ENCODE measurements at places on chromosomes 13 and 19. TPM values are rescaled to one million over a fixed set of nuclear protein-coding genes. Genes with fewer than 3 reads are reported as not detected.

Gene GPR12
- polyA plus RNA-seq: not detected

DNA sequence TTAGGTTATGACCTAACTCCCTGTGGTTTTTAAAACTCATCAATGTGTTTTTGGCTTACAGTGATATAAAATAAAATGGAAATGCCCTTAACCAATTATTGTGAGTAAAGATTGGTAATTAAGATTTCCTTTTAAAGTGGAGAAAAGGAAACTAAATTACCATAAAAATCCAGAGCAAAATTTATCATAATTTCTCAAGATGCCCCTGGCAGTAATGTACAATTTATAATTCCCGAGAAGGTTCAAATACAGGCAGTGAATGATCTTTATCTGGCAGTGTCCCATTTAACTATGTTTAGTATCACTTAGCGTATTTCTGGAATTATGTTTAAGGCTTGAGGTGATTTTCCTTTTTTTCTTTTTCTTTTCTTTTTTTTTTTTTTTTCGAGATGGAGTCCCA, 61.5 kb downstream of the ESD start:
- no peak overlapping the region for H3K27ac ChIP-seq
- no peaks in the 10 kb centered on the region for H3K4me1 ChIP-seq
- no peaks in the 10 kb centered on the region for H3K27me3 ChIP-seq
- no peak overlapping the region for H3K4me3 ChIP-seq
- no peak for DNase-seq
- peaks cover 28% of the 10 kb centered on the region for H3K36me3 ChIP-seq

Gene C3
- polyA plus RNA-seq: 0.78 TPM

DNA sequence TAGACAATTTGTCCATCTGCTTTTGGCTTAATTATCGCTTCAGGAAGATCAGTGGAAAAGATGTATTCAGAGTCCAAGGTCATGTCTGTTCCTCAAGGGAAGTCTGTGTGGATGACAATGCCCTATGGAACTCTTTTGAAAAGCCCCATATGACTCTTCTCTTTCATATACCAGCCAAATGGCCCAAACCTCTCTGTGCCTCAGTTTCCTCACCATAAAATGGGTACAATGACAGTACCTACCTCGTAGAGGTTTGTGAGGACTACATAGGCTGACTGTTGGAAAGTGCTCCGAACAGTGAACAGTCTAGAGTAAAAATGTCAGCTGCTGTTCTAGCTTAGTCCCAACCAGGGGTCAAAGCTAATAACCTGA, 104.6 kb downstream of the COL4A2 start:
- H3K27me3 ChIP-seq: peaks cover 3% of the 10 kb centered on the region
- DNase-seq: no peak
- H3K36me3 ChIP-seq: no peaks in the 10 kb centered on the region
- H3K4me1 ChIP-seq: no peaks in the 10 kb centered on the region

GRCh38 chr19:4701557-4701956, 22.1 kb downstream of the DPP9 start:
- peaks cover 24% of the 10 kb centered on the region for H3K36me3 ChIP-seq
- no peaks in the 10 kb centered on the region for H3K4me1 ChIP-seq
- no peak overlapping the region for H3K4me3 ChIP-seq
- H3K27me3 ChIP-seq: no peaks in the 10 kb centered on the region
- no peak overlapping the region for H3K27ac ChIP-seq

GRCh38 chr19:16030964-16031871, 45.1 kb upstream of the TPM4 start:
- H3K4me1 ChIP-seq: no peaks in the 10 kb centered on the region
- no peak overlapping the region for H3K27ac ChIP-seq
- H3K36me3 ChIP-seq: no peaks in the 10 kb centered on the region
- H3K4me3 ChIP-seq: no peak overlapping the region
- no peak for DNase-seq
- H3K27me3 ChIP-seq: no peaks in the 10 kb centered on the region

DNA sequence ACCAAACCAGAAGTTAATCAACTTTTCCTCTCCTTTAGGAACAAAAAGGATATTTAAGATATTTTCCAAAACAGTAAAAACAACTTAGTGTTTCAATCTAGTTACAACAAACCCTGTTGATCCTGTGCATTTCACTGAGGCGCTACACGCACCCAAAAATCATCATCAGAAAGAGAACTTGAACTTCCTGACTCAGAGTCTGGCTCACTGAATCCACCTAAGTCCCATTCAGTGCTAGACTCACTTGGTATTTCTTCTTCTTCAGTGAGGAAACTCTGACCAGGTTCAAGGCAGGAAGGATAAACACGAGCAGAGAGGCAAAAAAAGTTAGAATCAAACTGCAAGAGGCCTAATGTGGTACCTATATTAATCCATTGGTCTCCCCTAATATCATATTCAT, 2.2 kb downstream of the KBTBD6 start:
- H3K4me3 ChIP-seq: peak overlapping the region; percentile 97
- no peak overlapping the region for H3K27ac ChIP-seq
- H3K36me3 ChIP-seq: peaks cover 10% of the 10 kb centered on the region
- peaks cover 53% of the 10 kb centered on the region for H3K4me1 ChIP-seq
- no peaks in the 10 kb centered on the region for H3K27me3 ChIP-seq
- DNase-seq: no peak

Gene NLRP7
- 2.0 TPM for polyA plus RNA-seq

DNA sequence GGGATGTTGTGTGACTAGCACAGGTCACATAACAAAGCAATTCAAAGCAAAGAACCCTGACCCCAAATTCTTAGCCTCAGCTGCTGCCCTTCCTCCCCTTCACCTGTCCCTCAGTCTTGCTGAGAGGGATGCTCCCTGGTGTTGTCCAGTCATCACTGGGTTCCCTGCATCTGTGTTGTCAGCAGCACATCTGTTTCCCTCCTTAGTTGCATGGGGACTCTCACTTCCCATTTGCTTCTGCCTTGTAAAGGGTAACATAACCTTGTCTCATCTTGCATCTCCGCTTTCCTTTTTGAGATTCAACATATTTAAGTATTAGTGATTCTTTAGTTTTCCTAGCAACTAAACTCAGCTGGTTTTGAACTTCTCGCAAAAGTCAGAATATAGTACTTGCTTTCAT, 54.0 kb downstream of the SPATA13 start:
- no peaks in the 10 kb centered on the region for H3K36me3 ChIP-seq
- peaks cover 6% of the 10 kb centered on the region for H3K27me3 ChIP-seq
- H3K4me3 ChIP-seq: no peak overlapping the region
- H3K4me1 ChIP-seq: peaks cover 24% of the 10 kb centered on the region
- no peak overlapping the region for H3K27ac ChIP-seq
- DNase-seq: no peak

DNA sequence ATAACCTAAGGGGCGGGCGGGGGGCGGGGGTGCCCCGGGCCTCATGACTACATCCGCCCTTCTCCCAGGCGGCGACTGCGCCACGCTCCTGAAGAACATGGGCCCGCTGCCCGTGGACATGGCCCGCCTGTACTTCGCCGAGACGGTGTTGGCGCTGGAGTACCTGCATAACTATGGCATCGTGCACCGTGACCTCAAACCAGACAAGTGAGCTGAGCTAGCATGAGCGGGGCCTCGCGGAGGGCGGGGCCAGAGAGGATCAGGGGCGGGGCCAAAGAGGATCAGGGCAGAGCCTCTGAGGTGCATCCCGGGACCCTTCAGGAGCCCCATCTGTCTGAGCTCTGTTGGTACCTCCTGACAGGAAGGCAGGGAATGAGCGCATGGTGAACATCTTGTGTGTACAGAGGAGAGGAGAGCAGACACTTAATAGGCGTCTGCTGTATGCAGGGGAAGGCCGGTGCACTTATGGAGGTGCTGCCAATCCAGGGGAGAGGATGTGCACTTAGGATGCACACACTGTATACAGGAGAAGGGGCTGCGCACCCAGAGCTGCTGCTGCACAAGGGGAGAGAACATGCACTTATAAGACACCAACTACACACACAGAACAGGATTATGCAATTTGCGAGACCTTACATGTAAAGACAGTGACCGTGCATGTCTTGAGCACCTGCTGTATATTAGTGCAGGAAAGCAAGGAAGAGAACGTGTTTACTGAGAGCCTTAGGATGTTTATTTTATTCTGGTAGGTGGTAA, 20.9 kb upstream of the PIK3R2 start:
- no peak overlapping the region for H3K27ac ChIP-seq
- no peak overlapping the region for H3K4me3 ChIP-seq
- H3K36me3 ChIP-seq: peaks cover 13% of the 10 kb centered on the region
- DNase-seq: no peak

DNA sequence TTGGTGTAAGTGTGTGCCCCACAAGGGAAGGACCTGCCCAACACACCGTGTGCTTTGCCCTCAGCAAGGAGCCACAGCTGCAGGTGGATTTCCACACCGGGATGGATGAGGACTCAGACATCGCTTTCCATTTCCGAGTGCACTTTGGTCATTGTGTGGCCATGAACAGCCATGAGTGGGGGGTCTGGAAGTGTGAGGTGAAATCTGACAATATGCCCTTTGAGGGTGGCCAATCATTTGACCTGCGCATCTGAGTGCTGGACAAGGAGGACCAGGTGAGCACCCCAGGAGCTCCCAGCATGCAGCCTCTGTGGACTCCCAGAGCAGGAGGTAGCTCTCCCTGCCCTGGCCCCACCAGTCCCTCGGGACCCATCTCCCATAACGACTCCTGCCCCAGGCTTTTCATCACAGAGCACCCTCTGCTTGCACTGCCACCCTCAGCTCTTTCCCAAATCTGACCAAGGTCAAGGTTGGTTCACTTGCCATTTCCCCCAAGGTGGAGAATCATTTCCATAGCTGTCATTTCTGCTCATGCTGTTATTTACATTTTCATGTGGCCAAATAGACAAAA, 13.2 kb upstream of the EID2 start:
- no peak overlapping the region for H3K4me3 ChIP-seq
- H3K27me3 ChIP-seq: no peaks in the 10 kb centered on the region
- H3K4me1 ChIP-seq: peaks cover 8% of the 10 kb centered on the region
- no peak for DNase-seq
- H3K36me3 ChIP-seq: no peaks in the 10 kb centered on the region

- no peak for DNase-seq
- H3K4me3 ChIP-seq: no peak overlapping the region
- H3K36me3 ChIP-seq: no peaks in the 10 kb centered on the region
- H3K4me1 ChIP-seq: no peaks in the 10 kb centered on the region
Measured at GRCh38 chr13:53782488-53782961, 753.9 kb downstream of the OLFM4 start.

DNA sequence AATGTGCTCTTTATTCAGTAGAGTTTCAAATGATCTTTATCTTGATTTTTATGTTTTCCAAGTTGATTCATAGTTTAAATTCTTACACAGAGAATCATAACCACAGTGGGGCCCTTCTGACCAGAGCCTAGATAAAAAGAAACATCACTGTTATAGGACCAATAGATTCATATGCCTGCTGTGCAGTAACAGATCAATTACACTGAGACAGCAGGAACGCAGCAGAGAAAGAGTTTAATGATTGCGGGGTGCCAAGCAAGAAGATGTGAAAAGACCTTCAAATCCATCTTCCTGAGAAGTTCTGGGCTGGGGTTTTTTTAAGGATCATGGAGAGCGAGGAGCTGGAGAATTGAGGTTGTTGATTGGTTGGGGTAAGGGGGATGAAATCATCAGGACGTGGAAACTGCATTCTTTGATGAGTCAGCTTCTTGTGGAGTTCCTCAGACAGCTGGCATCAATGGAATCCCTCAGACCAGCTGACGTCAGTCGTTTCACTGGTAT, 346.6 kb downstream of the TBC1D4 start:
- peaks cover 10% of the 10 kb centered on the region for H3K36me3 ChIP-seq
- peaks cover 8% of the 10 kb centered on the region for H3K27me3 ChIP-seq
- H3K4me3 ChIP-seq: no peak overlapping the region
- no peaks in the 10 kb centered on the region for H3K4me1 ChIP-seq
- no peak overlapping the region for H3K27ac ChIP-seq
- DNase-seq: no peak

GRCh38 chr13:48586591-48587103, 53.8 kb upstream of the RCBTB2 start:
- H3K4me3 ChIP-seq: peak overlapping the region; percentile 46
- H3K4me1 ChIP-seq: peaks cover 19% of the 10 kb centered on the region
- H3K27me3 ChIP-seq: peaks cover 5% of the 10 kb centered on the region
- H3K36me3 ChIP-seq: no peaks in the 10 kb centered on the region

- DNase-seq: no peak
- no peak overlapping the region for H3K27ac ChIP-seq
- H3K4me3 ChIP-seq: no peak overlapping the region
- H3K4me1 ChIP-seq: peaks cover 85% of the 10 kb centered on the region
Measured at GRCh38 chr13:73913751-73914518, 220.3 kb downstream of the KLF12 start.

DNA sequence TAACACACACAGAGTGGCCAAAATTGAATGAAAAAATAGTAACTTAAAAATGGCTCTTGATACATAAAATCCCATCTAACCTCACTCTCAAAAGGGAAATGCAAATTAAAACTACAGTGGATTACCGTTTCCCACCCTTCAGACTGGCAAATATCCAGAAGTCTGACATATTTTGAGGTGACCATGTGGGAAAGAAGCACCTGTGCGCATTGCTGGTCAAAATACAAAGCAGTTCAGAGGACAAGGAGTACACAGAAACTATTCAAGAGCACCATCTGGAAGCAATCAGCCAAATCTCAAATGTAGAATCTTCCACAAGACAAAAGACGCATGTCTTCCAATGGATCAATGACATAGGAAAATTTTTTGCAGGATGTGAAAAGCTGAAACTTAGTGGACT, 23.2 kb downstream of the NALCN start:
- no peak overlapping the region for H3K4me3 ChIP-seq
- H3K4me1 ChIP-seq: no peaks in the 10 kb centered on the region
- no peak for DNase-seq
- no peaks in the 10 kb centered on the region for H3K27me3 ChIP-seq
- no peak overlapping the region for H3K27ac ChIP-seq

DNA sequence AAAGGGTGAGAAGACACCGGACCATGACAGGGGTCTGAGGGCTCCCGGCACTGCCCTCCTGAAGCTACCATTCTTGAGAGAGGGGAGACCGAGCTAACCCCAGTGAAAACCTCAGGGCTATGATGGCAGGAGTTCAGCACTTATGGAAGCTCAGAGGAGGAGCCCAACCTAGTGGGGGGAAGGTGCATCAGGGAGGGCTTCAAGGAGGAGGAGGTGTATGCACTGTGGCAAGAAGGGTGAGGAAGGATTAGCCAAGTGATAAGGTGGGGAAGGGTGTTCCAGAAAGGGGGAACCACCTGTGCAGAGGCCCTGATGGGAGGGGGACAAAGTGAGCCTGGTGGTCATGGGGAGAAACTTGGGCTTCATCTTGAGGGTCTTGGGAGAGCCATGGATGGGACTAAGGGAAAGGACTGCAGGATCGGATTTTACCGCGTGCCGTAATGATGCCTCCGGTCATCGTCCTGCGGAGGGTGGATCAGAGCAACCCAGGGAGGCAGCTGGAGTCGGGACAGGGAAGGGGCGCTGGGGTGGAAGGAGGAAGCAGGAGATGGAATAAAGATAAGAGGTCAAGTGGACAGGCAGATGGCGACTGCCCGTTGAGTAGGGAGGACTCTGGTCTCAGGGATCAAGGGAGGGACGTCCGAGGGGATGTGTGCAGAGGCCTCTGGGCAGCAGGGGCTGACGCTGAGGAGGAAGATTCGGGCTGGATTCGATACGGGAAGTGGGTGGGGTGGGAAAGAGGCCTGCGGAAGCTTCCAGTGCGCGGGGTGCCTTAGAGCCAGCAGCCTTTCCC, 13.3 kb upstream of the PSMD8 start:
- no peaks in the 10 kb centered on the region for H3K36me3 ChIP-seq
- no peak for DNase-seq
- peaks cover 13% of the 10 kb centered on the region for H3K27me3 ChIP-seq
- peak overlapping the region; percentile 84 for H3K4me3 ChIP-seq

Gene MICOS13
- polyA plus RNA-seq: 134 TPM

GRCh38 chr19:33390101-33390907, 16.8 kb downstream of the CEBPG start:
- DNase-seq: no peak
- peaks cover 2% of the 10 kb centered on the region for H3K4me1 ChIP-seq
- H3K27me3 ChIP-seq: no peaks in the 10 kb centered on the region
- H3K27ac ChIP-seq: no peak overlapping the region
- H3K4me3 ChIP-seq: no peak overlapping the region
- H3K36me3 ChIP-seq: no peaks in the 10 kb centered on the region

Measured in immature natural killer cell (primary cell).